Fibroblast of skin of left biceps (primary cell): ENCODE measurements at places on chromosomes 5 and 9.

GRCh38 chr5:39217365-39218281 lies 1.7 kb downstream of the FYB1 start:
- peak; percentile 49 for DNase-seq

DNA sequence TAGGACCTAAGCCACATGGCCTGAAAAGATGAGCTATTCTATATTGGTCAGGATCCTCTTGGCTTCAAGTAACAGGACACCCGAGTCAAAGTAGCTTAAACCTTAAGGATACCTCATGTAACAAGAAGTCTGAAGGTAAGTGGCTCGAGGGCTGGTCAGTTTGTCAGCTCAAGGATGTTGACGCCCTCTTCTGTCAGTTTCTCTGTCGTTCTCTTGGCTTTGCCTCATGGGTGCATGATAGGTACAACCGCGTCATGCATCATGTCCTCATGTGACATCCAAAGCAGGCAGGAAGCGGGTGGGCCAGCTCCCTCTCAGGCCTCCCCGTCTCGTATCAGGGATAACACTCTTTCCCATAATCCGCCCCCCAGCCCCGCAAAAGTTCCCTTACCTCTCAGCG lies 22.1 kb upstream of the TCERG1 start:
- no peak for DNase-seq

DNA sequence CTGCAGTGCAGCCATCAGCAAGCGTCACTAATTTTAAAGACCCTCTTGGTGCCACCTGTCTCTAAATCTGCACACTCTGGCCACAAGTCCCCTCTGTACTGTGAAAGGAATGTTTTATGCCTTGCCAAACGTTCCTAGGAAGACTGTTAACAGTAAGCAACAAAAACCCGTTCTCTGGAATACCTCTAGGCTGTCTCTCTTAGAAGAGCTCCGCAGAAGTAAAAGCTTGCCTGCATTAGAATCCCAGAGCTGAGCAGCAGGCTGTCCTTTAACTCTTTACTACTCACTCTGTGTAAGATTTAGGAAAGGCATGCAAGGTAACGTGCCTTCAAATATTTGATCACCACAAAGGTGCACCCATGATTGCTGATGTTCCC lies 53.9 kb upstream of the C9orf72 start:
- DNase-seq, result no peak

DNA sequence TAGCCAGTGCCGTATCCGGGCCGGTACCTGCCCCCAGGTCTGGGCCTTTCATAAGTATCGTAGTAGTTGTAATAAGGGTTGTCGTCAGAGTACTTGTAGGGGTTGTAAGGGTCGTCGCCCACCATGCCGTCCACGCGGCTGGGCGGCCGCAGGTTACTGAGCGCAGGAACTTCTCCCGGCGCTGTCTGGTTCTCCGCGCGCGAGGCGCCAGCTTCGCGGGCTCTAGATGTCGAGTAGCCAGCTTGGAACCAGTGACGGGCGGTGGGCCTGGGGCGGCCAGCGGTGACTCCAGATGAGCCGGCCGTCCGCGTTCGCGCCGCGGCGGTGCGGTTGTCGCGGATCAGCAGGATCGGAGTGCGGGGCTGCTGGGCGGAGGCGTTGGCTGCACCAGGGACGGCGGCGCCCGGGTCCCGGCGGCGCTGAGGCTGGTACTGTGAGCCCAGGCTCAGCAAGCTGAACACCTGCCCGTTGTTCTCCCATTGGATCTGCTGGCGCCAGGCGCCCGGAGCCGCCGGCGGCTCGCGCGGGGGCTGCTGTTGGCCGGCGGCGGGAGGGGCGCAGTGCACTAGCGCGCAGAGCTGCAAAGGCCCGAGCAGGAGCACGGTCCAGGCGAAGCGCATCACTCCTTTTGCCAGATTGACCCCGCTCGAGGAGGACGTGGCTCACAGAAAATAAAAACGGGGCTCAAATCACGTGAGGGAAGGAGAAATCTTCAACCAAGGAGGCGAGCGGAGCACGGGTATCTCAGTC lies 518 bp downstream of the LOX start:
- DNase-seq, result no peak

- no peak for DNase-seq
Measured at GRCh38 chr5:133343196-133343595, 269.1 kb downstream of the FSTL4 start.

DNA sequence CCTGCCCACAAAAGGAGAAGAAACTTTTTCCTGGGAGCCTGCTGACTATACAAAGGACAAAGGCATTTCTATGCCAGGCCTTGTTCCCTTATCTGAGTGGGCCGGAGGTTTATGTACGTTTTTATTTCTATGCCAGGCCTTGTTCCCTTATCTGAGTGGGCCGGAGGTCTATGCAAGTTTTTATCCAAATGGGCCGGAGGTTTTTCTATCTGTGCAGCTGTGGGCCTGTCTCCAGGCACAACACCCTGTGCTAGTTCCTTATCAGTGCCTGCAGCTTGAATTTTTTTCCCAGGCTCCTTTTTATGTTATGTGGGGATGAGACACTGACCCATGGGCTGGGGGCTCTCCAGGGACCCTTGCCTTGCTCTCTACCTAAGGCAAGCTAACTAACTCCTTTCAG lies 5.5 kb downstream of the SLC25A2 start:
- no peak for DNase-seq

DNA sequence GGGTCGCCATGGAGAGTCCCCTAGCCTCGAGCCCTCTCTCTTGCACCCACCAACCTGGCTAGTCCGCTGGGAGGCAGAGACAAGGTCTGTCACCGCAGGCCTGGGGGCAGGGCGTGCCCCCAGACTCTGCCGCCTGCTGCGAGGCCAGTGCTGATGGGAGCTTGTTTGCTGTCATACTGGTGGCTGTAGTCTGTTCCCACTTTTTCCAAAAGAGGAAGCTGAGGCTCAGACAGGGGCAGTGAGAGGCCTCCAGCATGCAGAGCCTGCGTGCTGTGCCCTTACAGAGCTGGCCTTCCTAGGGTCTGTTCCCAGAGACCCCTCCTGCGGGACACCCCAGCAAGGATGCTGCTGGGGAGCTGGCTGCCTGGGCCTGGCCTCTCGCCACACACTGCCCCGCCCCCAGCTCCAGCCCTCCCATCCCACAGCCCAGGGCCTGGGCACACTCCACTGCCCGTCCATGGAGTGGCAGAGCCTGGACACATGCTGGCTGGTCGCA lies 21.0 kb upstream of the SUSD3 start:
- DNase-seq, result no peak

DNA sequence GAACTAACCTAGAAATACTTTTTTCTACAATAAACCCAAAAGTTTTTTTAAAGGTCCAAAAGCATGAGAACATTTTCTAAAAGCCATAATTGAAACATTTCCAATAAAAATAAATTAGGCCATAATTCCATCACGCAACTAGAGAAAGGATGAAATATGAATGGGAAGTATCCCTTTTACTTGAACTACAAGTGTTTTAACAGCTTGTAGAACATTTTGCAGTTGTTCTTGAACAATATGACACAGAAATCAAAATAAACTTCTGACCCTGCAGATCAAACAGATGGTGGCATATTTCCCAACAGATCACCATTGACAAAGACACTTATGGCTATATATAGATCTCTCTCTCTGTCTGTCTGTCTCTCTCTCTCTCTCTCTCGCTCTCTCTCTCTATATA lies 624.4 kb downstream of the PSAT1 start:
- no peak for DNase-seq

- DNase-seq, result no peak
Measured at GRCh38 chr5:74056107-74056788, 430.3 kb downstream of the ARHGEF28 start.

DNA sequence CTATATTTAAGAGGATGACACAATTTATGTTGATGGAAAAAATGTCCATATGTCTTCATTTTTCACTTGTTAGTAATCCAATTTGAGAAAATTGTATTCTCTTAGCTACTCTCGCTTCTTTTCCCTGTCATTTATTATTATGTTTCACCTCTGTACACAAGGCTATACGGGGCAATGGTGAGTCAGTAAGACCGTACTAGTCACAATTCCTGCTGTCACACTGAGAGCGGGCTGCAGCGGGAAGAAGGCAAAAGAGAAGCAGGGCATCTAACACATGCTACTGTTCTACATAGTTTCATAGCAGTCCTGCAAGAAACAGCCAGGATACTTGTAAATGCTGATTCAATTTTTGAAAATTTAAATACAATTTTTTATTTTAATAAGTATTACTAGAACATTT lies 23.3 kb upstream of the PRDM9 start:
- DNase-seq, result no peak

- DNase-seq, result no peak
Measured at GRCh38 chr5:123611406-123611709, 99.4 kb downstream of the CSNK1G3 start.

DNA sequence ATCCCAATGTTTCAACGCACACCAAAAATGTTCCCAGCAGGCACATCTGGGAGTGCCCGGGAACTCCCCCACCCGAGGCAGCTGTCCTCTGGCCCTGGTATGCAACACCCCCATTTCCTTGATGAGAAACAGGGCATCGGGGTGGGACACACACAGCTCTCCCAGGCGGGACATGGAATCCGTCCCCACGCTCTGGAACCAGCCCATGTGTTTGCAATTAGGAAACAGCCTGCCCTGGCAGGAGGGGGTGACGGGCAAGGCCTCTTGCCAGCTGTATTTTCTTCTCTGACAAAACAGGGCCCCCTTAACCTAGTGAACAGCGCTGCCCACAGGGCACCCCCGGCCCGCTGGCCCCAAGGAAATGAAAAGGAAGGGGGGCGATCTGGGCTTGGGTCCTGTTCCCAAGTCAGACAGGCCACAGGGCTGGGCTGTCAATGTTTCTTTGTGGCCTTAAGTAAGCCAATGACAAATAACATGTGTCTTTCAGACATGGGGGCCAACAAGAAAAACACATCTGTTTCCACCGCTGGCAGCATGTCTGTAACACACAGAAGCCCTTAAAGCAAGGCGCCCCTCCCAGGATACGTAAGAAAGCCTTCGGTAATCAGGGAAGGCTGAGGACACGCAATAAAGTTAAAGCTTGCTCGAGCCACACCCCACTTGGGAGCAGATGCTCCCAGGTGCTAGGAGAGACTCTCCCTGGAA lies 125.3 kb downstream of the ROR2 start:
- DNase-seq, result no peak

- DNase-seq, result no peak
Measured at GRCh38 chr5:169095410-169095960, 205.5 kb downstream of the SLIT3 start.
